Omental fat pad (tissue), 4 donors: ENCODE measurements at places on chromosomes 7 and 10.

DNA sequence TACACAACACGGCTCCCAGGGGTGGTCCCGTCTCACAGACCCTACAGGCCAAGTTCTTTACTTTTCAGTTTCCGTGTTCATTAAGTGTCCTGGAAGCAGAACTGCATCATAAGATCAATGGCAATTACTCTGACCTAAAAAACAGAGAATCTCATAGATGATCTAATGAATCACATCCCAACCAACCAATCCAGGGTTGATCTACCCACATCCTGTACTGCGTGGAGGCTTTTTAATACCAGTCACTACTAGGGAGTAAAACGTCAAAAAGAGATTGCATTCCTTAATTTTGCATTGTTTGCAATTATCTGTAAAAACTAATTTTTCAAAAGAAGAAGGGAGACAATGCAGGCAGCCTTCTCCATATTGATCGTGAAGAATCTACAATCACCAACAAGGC is 72.6 kb downstream of the PARD3 start:
- DNase-seq, result no peak

- DNase-seq, result no peak
Observed at GRCh38 chr10:14185316-14186045, 145.2 kb downstream of the FRMD4A start.

GRCh38 chr7:83684928-83685327 is 36.0 kb upstream of the SEMA3E start:
- DNase-seq, result no peak

DNA sequence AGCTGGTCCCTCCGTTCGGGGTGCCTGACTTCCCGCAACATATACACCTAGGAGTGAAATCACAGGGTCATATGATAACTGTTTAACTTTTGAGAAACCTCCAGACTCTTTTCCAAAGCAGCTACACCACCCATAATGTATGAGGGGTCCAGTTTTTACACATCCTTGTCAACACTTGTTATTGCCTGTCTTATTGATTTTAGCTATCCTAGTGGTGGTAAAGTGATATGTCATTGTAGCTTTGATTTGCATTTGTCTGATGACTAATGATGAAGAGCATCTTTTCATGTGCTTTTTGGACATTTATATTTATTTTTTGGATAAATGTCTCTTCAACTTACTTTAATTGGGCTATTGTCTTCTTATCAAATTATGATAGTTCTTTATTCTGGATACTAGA is 29.0 kb downstream of the SND1 start:
- DNase-seq, result no peak

DNA sequence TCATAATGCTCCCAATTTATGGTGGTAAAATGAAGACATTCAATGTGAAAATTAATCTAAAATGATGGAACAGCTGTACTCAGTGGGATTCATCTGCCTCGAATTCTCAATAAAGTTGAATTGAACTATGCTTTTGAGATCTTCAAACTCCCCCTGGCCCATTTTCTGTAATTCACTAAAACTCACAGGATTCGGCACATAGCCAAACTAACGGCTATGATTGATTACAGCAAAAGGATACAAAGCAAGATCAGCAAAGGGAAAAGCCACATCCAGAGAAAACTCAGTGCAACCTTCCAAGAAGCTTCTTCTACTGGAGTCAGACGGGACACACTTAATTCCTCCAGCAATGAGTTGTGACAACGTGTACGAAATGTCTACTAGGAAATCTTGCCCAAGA is 307.5 kb downstream of the CNTNAP2 start:
- no peak for DNase-seq
